ENCODE measurements at places on chromosomes 1 and 21.

- no peak for DNase-seq
These were observed 18.8 kb downstream of the LBR start for GRCh38 chr1:225409051-225409450.

GRCh38 chr1:45155957-45156356, 50.4 kb downstream of the ZSWIM5 start:
- no peak for DNase-seq

- DNase-seq = no peak
These were observed 10.6 kb upstream of the NGF start for GRCh38 chr1:115348636-115349035.

DNA sequence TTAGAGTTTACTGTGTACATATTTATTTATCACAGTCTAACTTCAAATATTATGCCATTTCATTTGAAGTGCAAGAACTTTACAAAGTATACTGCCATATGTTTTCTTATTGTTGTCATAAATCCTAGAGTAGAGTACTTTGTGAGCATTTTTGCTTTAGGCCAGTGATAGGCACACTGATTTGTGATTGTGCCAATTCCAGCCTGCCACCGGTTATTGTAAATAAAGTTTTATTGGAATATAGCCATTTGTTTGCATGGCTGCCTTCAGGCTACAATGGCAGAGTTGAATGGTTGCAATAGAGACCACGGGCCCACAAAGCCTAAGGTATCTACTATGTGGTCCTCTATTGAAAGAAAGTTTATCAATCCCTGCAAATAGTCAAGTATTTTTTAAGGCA, 175.8 kb upstream of the GALNT2 start:
- DNase-seq = no peak

GRCh38 chr1:88980870-88981269, 11.6 kb downstream of the KYAT3 start:
- no peak for DNase-seq

GRCh38 chr1:84348759-84349158, 47.3 kb downstream of the SAMD13 start:
- DNase-seq = no peak

GRCh38 chr1:30801771-30802198, 44.2 kb upstream of the LAPTM5 start:
- DNase-seq = no peak

DNA sequence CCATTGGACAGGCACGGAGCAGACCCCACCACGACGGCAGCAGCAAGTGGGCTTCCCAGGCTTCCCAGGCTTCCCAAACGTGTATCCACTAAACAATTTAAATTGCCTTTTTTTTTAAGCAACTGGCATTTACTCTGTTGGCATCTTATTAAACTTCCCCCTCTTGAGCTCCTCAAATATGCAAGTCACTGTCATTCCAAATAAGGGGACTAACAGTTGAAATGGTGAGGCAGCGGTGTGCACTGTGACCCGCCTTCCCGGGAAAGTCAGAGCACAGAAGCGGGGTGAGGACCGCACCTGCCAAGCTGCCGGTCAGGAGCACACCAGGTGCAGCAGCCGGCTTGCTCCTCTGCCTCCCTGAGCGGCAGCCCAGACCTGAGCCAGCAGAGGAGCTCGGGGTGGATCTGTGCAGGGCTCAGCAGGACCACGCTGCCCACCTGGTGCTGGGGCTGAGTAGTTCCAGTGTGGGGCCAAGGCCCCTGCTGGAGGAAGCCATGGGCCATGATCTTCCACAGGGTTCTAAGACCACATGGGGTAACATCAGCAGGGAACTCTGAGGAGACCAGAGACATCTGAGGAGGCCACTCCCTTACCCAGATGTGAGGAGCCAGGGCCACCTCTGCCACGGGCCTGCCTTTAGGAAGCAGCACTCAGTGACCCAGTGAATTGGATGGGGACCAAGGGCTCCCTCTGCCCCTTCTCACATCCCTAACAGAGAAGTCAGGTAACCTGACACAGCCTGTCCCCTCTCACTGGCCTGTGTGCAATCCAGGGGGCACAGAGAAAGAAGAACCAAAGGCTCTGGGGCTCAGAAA, 245.4 kb downstream of the NPHP4 start:
- DNase-seq = no peak

All from amniotic stem cell (primary cell).